ENCODE measurements at places on chromosomes 7 and 10.

DNA sequence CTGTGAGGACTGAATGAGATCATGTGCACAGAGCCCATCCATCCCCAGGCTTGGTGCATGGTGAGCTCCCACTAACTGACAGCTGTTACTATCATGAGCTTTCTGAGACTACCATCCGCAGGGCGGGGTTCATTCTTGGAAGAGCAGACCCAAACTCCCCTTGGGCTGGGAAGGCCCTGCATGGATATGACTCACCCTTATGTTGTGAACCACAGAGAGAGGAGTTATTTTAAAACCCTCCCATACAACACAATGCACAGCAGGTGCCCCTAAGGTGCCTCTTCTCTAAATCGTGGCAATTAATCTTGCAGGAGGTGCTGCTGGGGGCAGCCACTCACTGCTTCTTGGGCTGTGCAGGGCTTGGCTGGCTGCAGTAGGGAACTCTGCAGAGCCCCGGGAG, 219.1 kb downstream of the GFRA1 start:
- DNase-seq: no peak

- no peak for DNase-seq
These were observed 1.2 kb downstream of the CYREN start for GRCh38 chr7:135169141-135169963.

DNA sequence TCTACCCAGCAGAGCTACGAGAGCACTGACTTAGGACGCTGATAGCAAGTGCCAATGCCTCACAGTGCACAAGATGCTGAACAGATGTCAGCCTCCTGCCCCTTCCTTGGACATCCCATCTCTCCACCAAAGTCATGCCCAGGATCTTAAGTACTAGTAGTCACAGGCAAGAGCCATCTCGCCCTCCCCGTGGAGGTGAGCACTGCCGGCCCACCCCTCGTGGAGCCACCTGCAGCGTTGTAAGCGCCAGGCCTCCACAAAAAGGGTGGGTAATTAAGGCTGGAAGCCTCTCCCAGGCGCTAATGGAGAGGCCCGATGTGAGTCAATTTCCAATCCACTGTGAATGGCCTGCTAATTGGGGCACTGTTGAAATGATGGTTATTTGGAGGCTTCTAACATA, 156.2 kb downstream of the GRID1 start:
- DNase-seq: no peak

DNA sequence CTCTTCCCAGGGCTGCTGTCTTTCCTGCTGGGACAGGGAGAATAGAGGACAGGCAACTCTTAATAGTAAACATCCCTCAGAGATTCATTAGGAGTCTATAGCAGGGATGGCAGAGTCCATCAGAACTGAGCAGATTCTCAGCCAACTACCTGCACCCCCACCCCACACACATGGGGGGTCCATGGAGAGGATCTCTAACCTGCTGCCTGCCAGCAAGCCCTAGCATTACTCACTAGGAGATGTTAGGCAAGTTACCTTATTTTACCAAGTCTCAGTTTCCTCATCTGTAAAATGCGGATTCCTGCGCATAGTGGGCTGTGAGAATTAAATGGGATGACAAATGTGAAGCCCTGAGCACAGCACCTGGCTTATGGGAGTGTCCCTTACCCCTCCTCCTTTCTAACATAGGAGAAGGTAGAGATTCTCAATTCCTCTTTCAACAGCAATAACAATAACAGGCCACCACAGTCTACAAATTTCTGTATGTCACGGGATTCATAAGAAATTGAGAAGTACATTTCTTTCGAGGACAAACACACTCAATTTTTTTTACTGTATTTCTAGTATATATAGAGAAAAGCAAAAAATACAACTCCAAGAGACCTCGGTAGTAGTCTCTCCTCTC, 23.8 kb upstream of the WDR11 start:
- DNase-seq: no peak

- no peak for DNase-seq
These were observed 67.8 kb downstream of the NAMPT start for GRCh38 chr7:106216923-106217542.

DNA sequence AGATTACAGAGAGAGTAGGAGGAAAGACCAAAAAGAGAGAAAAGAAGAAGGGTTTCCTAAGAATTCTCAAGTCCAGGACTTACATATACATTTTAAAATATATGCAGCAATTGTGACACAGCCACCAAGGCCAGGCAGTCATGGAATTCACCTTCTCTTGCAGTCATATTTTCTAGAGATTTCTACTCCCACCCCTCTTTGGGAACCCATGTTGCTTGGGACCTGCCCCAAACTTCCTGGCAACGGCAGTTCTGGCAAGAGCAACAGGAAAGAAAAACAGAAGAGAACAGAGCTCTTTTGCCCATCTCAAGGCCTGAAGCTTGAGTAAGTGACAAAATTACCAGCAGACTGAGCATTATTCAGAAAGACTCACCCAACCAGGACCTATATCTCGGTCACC, 128.3 kb upstream of the ASAH2 start:
- DNase-seq: no peak

DNA sequence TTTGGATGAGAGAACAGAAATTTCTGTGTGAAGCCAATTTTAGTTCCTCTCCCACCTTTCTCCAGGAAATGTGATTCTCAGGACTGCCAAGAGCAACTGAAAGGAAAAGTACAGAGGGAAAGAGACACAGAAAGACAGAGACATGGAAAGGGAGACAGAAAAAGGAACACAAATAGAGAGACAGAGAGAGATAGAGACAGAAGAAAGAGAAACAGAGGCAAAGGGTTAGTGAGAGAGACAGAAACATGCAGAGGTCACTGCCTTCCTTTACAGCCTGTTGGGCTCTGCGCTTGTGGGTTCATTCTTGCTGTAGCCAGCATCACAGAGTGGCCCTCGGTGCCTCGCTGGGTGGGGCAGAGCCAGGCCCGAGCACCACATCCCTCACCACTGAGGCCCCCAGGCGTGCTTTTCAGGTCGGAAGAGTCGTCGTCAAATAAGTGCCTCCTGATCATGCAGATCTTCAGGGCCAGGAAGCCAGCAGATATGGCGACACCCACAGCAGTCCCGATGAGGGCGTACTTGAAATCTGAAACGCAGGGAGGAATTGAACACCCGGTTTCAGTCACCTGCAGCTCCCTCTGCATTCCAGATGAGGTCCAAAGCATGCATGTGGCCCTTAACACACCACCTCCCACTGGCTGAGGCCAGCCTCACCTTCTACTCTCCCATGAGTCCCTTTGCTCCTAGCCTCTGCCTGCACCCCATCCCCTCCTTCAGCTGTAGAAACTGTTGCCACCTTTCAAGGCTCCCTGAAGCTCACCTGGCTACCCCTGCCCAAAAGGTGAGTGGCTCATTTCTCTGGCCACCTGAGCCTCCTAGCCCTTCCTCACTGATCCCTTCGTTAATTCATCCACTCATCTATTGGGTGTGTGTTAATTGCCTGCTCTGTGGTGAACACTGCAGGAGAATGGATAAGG, 21.4 kb downstream of the TMEM273 start:
- DNase-seq: no peak

DNA sequence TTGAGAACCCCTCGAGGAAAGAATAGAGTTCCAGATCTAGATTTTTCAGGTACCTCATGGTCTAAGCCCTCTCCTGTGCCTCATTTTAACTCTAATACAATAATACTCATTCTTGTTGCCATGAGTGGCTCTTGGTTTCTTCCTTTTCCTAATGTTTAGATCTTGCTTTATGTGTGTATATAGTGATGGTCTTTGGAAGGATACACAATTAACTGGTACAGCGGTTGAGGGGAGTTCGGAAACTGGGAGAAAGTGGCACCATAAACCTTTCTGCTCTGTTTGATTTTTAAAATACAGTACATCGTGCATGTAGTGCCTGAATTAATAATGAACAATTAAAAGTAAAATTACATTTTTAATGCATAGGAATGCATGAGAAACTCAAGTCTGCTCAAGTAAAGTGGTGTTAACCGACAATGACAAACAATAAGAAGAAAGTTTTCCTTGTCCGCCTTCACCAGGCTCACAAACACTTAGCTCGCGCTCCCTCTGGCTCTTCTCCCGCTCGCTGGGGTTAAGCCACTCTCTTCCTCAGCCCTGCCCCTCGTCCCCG, 386 bp upstream of the EIF4EBP2 start:
- no peak for DNase-seq

DNA sequence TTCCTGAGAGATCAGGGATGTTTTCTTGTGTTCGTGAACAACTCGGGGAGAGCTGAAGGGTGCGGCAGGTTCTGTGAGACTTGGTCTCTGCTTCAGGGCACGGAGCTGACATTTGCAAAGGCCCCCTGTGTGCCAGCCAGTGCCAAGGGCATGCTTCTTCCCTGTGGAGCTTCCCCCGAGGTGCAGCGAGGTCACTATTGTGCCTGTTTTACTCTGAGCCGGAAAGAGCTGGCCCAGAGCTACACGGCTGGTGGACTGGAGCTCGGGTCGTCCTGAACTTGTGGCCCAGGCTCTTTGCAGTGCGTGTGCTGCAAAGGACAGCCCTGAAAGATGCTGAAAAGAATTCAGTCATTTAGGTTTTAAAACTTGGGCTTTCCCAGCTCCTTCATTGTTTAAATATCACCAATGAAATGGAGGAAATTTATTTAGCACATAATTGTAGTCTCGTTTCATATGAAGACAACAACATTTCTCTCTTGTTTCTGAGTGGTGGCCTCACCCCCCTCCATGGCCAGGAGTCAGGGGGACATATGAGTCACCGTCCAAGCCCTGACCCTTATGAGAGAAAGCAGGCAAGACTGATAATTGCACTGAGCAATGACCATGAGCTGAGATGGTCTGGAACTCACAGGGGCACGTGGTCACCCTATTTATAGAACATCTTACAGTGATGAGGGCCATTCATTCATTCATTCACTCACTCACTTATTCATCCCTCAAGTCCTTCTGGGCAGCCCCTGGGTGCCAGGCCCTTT, 102.6 kb downstream of the PTPRE start:
- no peak for DNase-seq

- DNase-seq: peak; percentile 45
These were observed 375.2 kb downstream of the RPS24 start for GRCh38 chr10:78408671-78409472.

DNA sequence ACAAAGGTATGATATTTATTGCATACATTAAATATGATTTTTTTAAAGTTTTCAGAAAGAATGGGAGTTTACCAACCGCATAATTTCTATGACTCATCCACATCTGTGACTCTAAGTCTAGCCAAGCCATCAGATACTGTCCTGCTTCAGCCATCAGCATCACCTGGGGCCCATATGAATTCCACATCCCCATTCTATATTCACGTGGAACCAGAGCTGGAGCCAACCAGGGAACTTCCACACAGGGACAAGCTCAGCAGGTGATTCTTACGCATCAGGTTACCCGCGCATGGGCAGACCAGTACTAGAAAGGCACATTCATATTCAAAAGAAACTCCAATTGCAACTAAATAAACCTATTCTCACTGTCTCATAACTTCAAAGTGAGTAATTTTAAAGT, 817.7 kb upstream of the IGFBP3 start:
- DNase-seq: no peak

- DNase-seq: no peak
These were observed 99.9 kb downstream of the MPP7 start for GRCh38 chr10:28202941-28203352.

- no peak for DNase-seq
These were observed 50.9 kb downstream of the GLI3 start for GRCh38 chr7:42186151-42186550.

DNA sequence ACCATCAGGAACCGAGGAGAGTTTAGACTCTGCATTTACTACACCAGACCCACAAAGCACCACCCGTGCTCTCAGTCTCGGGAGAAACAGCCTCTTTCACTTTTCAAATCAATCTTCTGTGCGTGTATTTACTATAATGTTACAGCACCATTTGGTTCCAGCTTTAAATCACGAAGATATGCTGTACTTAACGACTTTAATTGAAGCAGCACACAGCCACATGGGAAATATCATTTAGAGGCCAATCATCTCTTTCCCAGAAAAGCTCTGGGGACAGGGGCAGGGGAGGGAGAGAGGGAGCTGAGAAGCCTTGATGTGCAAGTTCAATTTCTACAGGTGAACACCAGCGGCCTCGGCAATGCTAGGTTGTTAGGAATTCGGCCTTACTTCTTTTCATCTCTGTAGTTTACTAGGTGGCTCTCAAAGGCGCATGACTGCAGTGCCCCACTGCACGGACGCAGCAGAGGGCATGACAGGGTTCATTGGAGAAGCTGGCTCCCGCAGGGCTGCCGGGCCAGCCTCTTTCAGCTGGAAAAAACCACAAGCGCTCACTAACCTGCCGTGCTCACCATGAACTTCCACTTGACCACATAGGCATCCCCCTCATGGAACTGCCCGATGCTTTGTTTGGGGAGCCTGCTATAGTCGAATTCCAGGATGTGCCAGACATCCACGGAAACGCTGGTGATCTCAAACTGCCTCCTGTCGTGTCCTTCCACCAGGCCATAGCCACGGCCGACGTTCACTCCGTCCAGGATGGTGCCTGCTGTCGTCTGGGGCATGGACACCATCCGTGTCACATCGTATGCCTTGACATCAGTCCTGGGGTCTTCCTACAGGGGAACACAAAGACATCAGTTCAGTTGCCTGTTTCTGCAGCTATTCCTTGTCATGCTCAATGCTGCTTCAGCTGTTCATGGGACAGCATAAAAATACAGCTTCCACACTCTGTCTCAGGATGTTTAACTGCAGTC, 154.5 kb downstream of the SVIL start:
- no peak for DNase-seq

DNA sequence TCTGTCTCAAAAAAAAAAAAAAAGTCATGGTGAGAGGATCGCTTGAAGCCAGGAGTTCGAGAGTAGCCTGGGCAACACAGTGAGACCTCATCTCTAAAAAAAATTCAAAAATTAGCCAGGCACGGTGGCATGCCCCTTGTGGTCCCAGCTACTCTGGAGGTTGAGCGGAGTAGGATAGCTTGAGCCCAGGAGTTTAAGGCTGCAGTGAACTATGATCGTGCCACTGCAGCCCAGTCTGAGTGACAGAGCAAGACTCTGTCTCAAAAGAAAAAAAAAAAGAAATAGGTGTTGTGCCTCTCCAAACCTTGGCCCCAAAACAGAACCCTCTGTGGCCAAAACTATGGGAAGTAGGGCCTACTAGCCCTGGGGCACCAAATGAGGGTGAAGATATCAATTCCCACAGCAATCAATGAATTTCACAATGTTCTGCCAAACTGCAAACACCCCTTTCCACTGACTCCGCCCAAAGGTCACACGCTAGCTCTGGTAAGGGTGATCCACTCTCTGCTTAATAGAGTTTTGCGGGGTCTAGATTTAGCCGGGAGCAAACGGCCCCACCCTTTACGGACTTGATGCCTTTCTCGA, 16.9 kb downstream of the SSC4D start:
- DNase-seq: no peak

- no peak for DNase-seq
These were observed 95.7 kb upstream of the CELF2 start for GRCh38 chr10:10921826-10922461.

Data from NCI-H2029 treated with DMSO at 0.1 percent for 48 hours (cell line).